ENCODE measurements at places on chromosomes 3 and 15.

GRCh38 chr3:123424321-123424998, 24.4 kb downstream of the ADCY5 start:
- no peak for DNase-seq

- no peak for DNase-seq
Observed at GRCh38 chr3:196440041-196440537, 7.9 kb upstream of the UBXN7 start.

DNA sequence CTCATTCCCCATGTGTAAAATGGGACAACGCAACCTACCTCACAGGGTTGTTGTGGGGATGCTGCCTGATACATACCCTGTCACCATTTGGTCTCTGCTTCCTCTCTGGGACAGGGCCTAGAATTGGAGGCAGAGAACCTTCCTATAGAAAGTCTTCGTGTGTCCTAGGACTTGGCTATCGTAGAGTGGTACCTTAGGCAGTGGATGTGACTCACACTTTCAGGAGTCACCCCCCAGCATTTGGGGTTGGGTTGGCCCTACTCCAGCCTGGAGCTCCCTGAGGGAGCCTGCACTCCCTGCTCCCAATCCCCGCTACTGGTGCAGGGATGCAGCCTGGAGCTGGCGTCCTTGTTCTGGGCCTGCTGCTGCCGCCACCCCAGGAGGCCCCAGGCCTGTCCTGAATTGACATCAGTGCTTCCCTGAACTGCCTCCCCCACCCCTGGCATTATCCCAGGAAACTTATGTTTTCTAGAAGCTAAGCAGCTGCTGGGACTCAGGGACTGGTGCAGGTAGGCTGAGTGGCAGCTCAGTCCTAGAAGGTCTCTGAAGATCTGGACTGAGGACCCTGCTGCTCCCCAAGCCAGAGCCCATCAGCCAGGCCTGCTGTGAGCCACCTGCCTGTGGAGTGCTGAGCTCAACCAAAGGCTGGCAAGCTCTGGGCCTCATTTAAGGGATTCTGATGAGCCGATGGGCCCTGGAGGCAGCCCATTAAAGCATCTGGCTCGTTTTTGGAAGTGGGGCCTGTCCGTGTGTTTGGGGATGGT, 9.9 kb downstream of the C15orf39 start:
- DNase-seq: no peak

- no peak for DNase-seq
Observed at GRCh38 chr3:58144478-58145325, 66.1 kb downstream of the DNASE1L3 start.

- no peak for DNase-seq
Observed at GRCh38 chr15:53974813-53975212, 3.4 kb upstream of the UNC13C start.

GRCh38 chr3:42300013-42300412, 34.0 kb upstream of the CCK start:
- DNase-seq: no peak

DNA sequence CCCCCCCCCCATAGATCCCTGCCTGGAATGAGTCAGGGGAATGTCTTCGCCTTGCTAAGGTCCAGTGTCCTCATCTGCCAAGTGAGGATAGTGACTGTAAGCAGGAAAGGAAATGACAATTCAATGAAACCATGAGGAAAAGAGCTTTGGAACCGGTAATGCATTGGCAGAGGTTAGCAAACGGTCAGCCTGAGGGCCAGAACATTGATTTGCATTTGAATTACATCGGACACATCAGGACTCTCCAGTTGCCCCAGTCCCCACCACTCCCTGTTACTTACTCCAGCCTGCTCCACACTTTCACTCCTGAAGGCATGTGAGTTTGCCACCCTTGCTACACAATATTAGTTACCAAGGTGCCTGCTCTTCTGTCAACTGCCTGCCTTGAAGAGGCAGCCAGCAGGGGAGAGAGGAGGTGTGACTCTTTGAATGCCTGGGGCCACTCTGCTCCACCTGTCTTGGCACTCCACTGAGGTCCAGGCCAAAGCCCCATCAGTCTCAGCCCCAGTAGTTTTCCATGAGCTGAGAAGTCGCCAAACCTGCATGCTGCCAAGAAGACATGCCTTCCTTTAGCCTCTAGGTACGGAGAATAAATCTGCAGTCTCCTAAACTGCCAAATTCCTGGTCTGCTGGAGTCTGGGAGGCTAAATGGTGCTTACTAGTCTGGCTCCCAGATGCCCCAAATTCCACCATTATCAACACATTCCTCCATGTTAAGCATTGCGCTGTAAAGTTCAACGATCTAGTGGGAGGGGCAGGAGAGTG, 191.7 kb upstream of the TLE3 start:
- DNase-seq: no peak

GRCh38 chr3:20787005-20787404, 601.0 kb upstream of the SGO1 start:
- no peak for DNase-seq

- no peak for DNase-seq
Observed at GRCh38 chr3:140347151-140347550, 330.7 kb upstream of the TRIM42 start.

- DNase-seq: no peak
Observed at GRCh38 chr3:59865351-59865750, 815.5 kb upstream of the CFAP20DC start.

GRCh38 chr3:95705786-95706418, 1108.5 kb upstream of the EPHA6 start:
- DNase-seq: no peak

DNA sequence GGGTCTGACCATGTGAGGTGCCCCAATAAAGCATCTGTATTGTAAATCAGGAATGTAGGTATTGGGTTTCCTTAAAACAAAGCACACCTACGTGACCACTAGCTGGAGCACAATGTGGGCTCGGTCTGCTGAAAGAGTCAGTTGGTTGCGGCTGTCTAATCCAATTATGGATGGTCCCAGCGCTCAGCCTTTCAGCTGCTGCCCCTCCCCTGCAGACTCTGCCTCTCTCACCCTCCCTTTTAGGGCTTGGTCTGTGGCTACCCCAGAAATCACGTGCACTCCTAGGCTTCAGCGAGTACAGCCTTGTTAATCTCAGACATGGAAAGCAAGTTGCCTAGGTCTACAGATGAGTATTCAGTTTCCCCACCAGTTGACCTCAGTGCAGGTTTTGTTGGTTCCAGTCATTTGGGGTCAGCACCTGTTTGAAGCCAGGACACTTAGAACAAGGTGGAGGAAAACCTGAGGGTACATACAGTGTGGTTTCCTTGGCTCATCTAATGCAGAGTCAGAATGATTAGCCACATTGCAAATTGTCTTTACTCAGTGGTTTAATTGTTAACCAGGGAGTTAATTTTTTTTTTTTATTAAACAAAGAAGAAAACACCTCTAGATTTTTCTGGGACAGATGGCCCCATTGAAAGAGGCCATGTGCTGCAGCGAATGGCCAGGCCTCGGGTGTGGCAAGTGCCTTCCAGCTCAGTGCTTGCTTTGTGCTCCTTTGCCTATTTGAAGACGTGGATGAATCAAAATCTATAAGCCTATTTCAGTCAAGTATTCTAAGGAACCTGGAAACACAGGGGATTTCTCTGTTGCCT, 137.7 kb downstream of the IGF1R start:
- DNase-seq: no peak

- DNase-seq: no peak
Observed at GRCh38 chr15:100038736-100039135, 303.0 kb downstream of the ADAMTS17 start.

DNA sequence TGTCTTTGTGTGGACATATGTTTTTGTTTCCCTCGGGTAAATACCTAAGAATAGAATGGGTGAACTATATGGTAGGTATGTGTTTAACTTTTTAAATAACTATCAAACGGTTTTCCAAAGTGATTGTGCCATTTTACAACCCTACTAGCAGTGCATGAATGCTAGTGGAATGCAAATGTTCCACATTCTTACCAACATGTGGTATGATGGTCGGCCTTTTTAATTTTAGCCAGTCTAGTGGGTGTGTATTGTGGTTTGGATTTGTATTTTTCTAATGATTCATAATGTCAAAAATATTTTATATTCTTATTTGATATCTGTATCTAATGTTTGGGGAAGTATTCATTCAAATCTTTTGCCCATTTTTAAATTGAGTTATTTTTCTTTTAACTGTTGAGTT, 68.2 kb upstream of the SMAD3 start:
- DNase-seq: no peak

DNA sequence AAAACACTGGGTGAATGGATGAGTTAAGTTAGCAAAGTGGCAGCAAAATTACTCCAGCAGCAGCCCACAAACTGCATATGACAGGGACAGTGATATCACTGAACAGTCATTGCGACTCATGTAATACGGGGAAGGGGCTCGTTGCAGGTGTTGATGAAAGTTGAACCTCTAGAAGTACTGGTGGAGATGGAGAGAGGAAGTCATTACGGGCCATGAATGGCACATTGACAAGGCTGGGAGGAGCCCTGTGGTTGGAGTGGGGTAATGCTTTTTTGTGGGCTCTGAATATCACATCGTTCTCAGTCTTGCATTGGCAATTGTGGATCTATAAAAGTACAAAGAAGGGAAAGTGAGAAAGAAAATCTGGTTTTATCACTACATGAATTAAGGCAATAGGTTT, 278.1 kb downstream of the ZPLD1 start:
- no peak for DNase-seq

DNA sequence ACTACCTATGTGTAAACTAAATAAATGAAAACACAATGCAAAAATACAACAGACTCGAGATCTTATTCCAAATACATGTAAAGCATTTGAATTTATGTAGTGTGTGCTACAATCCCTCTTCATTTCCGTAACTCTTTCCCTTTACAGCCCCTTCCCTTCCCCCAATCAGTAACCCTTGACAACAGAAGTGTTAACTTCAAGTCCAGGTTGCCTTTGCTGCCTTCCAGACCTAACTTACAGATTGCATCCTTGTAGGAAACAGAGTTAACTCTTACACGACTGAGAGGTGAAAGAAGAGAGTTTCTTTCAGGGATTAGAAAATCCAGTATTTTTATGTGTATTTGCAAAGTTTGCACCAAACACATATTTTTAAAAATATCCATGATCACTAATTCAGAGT, 1.4 kb upstream of the ROBO1 start:
- DNase-seq: no peak

- no peak for DNase-seq
Observed at GRCh38 chr3:193827040-193827669, 234.1 kb downstream of the OPA1 start.

GRCh38 chr15:80241508-80241907, 10.5 kb downstream of the CTXND1 start:
- no peak for DNase-seq

DNA sequence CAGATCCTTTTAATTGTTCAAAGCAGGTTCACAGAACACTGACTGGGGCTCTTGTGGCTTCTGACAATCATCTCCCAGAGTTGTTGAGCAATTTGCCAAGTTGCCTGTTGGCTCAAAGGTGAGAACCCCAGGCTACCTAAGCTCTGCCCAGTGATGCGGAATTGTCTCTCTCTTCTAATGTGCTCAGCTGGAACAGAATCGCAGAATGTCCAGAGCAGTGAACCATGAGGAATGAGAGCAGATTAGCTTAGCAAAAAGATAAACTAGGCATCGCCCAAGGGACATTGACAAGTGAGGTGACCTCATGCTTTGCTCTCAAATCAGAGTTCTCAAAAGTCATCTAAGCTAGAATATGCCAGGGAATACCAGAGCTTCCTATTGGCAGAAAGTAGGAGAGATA, 148.1 kb downstream of the WDR76 start:
- DNase-seq: no peak

GRCh38 chr15:63353261-63353660, 28.4 kb downstream of the CA12 start:
- no peak for DNase-seq

DNA sequence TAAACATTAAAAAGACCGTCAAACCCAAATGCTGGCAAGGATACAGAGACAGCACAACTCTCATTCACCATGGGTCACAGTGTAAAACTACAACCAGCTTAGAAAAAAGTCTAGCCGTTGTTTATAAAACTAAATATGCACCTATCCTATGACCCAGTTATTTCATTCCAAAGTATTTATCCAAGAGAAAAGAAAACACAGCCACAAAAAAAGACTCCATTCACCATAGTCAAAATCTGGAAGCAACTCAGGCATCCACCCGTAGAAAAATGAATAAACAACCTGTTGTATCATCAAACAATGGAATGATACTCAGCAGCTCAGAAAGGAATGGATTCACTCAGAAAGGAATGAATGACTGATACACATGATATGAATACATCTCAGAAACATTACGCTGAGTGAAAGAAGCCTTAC, 28.6 kb downstream of the PLD1 start:
- DNase-seq: no peak

DNA sequence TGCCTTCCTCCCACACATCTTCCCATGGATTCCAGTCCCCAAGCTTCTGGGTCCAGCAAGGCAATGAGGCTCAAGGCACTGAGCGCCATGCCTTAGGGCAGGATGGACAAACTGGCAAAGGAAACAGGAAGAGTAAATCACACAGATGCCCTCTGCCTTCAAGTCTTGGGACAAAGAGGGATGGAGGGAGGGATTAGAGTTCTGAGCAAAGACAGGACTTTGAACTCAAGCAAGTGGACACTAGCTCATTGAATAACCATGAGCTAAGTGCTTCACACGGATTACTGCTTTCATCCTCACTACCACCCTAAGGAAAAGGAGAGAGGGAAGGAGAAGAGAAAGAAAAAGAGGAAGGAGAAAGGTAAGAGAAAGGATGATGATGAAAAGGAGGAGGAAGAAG, 7.6 kb upstream of the THBS1 start:
- DNase-seq: no peak

All from activated CD4-positive, alpha-beta T cell treated with anti-CD3 and anti-CD28 coated beads for 24 hours (primary cell).